ENCODE measurements at places on chromosomes 16 and 17.

DNA sequence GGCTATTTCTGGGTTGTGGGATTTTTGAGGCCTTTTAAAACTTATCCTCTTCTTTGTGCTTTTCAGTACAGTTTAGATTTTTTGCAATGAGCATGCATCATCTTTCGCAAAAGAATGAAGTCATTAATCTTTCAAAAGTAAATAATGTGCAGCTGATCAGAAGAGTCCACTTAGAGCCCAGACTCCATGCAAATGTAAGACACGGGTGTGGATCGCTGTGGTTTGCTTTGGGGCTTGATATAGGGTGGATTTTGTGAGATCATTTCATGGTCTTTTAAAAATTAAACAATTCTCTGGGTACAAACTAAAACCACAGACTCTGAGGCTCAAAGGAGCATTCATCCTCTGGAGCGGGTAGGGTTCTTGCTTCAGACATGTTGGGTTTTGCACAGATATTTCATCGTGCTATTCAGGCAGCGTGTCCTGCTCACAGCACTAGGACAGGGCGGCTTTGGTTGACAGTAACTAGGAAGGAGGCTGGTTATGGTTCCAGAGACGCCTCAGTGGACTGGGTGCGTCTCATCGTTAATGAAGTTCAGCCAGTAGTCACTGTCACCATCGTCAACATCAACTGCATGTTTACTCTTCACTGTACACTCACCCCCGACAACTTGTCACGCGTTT, 129.4 kb upstream of the PLCG2 start:
- DNase-seq: no peak

DNA sequence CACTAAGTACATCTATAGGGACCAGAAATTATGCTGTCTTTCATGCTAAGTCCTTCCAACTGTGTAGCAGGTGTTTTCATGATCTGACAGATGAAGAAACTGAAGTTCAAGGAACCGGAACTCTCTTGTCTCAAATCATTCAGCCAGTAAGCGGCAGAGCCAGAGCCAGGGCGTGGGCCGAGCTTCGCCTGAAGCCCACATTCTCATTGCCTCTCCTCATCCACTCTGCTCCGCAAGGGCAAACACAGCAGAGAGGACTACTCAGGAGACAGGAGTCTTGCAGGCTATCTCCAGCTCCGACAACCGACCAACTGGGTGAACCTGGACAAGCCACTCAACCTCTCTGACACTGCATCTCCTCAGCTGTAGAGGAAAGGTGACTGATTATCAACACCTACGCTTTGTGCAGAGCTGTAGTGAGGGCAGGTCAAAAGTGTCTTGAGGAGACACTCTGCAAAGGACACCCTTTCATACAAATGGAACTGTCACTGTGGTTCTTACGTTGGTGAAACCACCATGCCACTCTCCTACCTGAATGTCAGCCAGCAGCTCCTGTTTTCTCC, 72.9 kb downstream of the CYTH1 start:
- DNase-seq: no peak

- no peak for DNase-seq
Observed at GRCh38 chr17:3528880-3529511, 28.6 kb downstream of the TRPV3 start.

- no peak for DNase-seq
Observed at GRCh38 chr17:80584176-80584905, 39.7 kb downstream of the RPTOR start.

DNA sequence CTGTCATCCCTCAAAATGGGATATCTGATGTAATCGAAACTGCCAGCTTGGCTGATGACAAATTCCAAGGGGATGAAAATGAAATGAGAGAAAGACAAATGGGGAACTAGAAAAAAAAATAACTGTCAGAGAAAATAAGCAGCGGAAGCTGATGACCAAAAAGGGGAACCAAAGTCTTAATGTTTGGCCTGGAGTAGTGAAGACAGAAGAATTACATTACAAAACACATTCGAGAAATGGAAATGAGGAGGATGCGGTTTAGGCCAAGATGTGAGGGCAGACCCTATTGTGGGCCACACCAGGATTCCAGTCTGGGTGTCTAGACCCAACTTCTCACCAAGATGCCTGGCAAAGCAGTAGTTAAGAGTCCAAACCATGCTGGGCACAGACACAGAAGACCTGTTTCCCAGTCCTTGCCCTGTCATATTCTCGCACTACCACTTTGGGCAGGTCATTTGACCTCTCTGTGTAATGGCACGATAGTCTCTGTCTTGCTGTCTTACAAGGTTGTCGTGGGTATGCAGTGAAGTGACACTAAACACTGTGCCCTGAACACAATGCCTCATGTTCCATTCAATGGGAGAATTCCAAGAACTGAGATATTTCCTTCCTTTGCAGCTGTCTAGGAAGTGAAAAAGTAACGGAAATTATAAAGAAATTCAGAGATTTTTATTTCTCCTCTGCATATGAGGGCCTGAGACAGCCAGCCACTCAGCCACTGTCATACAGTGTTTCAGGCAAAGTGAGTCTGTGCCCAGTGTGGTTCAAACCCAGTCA, 12.3 kb upstream of the CCL2 start:
- no peak for DNase-seq

DNA sequence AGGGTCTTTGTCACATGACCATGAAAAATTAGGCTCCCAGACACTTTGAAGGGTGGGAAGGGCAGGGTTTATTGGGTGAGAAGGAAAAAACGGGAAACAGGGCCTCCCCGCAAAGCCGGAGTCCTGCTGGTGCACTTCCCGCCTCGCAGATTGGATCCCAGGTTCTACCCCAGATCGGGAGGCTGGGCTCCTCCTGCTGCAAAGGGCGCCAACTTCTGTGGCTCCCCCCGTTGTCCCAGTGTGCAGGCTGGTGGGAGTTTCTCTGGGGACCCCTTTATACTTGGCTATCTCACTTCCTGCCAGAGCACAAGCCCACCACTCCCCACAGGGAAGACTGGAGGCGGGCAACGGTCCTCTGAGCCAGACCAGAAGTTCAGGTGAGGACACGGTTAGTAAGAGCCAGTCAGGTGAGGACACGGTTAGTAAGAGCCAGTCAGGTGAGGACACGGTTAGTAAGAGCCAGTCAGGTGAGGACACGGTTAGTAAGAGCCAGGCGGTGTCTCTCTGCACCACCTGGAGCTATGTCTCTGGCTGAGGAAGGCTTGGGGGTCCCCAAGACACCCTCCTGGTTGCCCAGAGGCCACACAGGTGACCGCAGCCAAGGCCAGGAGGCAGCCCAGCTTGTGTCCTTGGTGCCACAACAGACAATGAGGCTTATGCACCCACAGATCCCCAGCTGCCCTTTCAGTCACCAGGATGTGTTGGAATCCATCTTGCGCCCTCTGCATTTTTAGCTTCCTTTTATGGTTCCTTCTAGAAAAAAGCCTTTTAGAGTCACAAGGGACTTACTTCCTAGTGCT, 48.1 kb upstream of the CHMP6 start:
- DNase-seq: no peak

- DNase-seq: no peak
Observed at GRCh38 chr17:4488989-4489595, 9.6 kb upstream of the SPNS2 start.

GRCh38 chr16:11175106-11175786, 80.8 kb downstream of the SOCS1 start:
- no peak for DNase-seq

DNA sequence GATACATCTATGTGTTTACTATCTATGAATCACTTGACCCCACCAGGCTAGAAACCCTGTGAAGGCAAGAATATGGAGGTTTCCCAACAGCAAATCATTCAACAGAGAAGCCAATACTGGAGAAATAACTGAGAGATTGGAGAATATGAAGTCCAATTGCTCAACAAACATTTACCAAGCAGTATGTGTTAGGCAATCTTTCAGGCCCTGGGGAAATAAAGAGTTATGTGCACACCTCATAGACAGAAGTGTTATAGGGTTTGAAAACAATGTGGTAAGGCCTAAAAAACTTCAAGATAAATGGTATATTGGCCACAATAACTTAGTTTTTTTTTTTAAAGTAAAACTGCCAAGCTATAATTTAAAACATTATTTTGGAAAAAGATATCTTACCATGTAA, 1245.8 kb downstream of the CDH11 start:
- no peak for DNase-seq

- DNase-seq: no peak
Observed at GRCh38 chr16:10920726-10921427, 21.4 kb downstream of the DEXI start.
